ENCODE measurements at places on chromosomes 5 and 9.
A peak's percentile ranks its signal among the peaks of the same experiment; 100 is the strongest.

GRCh38 chr9:93064392-93065134 lies 6.1 kb downstream of the SUSD3 start:
- DNase-seq = peak; percentile 16

DNA sequence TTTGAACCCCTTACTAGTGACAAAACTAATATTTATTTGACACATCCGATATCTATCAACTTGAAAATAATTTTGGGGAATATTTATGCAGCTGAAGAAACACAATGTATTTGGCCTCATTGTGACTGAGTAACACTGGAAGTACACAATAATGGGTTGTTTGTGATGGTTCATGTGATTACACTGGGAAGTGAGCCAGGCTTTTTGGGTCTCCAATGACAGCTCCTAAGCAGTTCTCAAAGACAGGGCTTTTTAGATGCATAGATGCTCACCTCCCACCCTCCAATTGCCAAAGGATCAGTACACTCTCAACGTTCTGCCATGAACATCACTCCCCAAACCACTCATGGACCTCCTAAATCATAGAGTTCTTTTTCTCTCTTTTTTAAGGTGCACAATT lies 170.0 kb downstream of the SLC24A2 start:
- DNase-seq = no peak

DNA sequence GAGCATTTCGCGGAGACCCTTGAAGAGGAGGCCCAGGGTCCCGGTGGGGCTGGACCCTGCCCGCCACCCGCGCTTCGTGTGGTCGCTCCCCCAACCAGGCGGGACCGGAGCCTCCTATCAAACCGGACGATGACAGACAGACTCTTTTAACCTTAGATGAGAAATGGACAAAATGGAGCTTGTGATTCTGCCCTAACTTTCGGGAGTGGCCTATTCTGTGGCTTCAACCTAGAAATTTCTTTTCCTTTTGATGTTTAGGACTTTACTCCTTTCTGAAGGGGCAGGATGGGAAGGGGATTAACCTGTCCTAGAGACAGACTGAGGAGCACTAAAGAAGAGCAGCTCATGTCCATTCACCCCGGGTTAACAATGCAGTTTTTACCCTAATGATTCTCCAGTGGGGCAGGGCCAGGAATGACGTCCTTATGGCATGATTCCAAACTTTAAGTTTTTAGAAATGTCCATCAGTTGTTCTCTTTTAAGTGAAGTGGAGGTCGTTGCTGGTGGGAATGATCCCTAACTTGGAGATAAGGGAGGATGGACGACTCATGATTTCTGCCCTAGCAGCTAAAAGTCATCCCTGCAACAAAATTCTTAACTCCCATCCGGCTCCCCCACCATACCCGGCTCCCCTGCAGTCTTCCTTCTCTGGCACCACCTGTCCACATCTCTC lies 1.0 kb downstream of the NIPSNAP3A start:
- peak; percentile 73 for DNase-seq

DNA sequence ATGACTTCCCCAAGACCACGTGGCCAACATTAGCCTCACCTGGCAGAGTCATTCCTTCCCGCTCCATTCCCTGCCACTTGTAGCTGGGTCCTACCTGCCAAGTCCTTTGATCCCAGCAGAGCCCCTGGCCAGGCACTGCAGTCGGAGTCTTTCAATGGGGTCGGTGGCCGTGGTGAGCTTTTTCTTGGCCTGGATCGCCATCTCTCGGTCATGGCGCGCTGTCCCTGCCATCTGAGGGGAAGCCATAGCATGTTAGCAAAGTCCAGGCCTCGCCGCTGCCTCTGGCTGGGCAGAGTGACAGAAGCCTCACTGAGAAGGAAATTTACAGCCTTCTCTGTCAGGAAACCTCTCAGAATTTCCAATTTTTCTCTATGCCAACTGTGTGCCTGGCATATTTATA lies 17.5 kb downstream of the CAPSL start:
- DNase-seq = no peak

DNA sequence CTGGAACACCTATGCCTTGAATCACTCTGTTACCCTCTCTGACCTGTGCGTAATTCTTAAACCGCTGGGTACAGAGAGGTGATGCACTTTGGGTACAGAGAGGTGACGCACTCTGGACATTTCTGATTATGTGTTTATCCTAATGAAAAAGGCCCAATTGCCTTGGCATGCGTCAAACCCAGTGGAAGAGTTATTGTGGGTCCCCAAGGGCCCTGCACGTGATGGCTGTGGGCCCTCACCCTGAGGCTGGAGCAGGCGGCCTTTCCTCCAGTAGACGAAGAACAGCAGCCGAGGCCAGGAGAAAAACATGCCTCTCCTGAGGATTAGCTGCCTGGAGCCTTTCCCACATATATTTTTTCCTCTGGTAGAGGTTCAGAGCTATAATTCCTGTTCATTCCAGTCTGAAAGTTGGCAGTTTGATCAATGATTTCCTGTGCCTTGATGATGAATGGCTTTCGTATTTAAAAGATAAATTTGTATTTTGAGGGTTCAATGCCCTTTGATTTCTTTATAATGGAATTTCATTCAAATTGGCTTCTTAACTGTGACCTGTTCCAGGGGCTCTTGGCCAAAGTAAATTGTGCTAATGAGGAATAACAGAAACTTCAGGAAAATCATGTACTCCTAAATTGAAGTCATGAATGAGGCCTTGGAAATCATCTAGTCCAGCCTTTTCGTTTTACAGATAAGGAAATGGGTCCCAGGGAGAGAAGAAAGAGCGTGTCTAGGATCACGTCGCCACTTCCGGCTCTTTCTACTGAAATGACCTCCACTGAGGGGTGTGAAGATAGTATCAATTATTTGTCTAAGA lies 22.8 kb downstream of the ACER2 start:
- no peak for DNase-seq

- DNase-seq = no peak
These were observed 76.0 kb upstream of the PHYKPL start for GRCh38 chr5:178308541-178309092.

DNA sequence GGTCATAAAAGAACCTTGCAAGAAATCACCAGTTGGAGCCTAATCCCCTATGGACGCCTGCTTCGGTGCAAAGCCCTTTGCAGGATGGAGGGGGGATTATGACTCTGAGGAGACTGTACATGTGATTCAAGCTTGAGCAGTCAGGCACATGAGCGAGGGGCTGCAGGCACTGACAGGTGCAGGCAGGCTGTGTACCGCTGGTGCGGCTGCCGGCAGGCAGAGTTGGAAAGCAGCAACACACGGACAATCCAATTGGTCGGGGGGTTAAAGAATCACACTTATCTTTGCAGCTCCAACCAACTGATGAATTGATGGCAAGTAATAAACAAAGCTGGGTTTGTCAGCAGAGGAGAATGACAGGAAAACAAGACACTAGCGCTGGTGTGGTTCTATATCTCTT lies 5.7 kb downstream of the WHRN start:
- DNase-seq = no peak
